Stimulated activated CD4-positive, alpha-beta T cell treated with anti-CD3 and anti-CD28 coated beads, Interleukin-1b, Interleukin-23, amount 100 ng/mL, for 1 hour (primary cell): ENCODE measurements at places on chromosomes 6 and 20.
A peak's percentile ranks its signal among the peaks of the same experiment; 100 is the strongest.

DNA sequence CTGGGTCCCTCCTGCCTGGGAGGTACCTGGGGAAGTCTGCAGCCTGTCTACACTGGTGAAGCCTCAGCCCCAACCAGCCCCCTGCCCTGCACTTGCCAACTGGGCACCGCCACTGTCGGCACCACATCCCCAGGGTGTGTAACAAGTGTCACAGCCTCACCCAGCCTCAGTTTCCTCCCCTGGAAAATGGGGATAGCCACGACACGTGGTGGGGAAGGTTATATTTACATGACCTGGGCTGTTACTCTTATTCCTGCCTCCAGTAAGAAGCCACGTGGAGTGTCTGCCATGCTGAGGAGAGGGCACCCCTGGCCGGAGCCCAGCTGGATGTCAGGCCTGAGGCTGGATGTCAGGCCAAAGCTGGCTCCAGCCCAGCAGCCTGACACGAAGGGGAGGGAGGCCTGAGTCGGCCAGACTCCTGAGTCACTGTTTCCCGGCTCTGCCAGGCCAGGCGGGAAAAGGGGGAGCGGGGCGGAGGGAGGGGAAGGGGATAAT lies 44.9 kb downstream of the SNAI1 start:
- no peak for DNase-seq

- DNase-seq = no peak
Observed at GRCh38 chr6:43120101-43120763, 44.1 kb downstream of the PTK7 start.

DNA sequence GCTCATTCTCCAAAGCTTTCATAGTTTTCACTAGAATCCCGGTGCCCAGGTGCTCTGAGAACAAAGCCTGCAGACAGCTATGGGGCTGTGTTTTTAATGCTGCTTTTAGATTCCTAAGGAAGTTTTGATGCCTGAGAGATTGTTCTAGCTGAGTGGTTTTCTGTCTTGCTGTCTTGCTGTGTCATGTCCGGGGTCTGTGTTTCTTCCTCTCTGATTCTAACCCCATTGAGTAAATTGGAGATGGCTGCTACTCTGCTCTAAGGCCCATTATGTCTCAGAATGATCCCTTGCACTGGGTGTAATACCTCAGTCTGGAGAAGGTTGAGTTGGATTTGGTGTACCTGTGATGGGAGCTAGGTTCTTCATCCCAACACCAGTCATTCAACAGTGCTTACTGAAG lies 63.4 kb downstream of the ARID1B start:
- no peak for DNase-seq

- no peak for DNase-seq
Observed at GRCh38 chr6:122401104-122401503, 1.7 kb downstream of the HSF2 start.

- DNase-seq = no peak
Observed at GRCh38 chr6:150458579-150458978, 89.8 kb downstream of the IYD start.

DNA sequence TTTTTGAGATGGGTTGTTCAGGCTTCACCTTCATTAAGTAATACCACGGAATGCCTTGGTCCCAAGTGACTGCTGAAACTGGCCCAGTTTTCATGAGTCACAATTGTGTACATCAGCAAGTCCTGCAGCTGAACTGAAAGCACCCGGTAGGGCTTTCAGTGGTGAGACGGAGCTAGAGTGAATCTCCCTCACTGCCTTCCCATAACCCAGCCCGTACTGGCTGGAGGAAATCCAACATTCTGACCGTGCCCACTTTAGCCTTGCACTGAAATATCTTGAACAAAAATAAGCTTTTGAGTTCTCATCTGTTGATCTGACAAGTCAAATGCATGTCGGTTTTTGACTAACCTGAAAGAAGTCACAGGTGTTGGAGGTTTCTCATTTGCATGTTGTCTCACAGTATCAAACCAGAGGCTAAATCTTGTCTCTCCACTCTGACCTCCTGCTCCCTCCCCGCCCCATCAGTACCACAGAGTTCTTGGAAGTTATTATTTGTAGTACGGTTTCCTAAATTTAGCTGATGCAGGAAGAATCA lies 35.9 kb downstream of the DUSP22 start:
- no peak for DNase-seq

GRCh38 chr20:11799281-11799684 lies 118.4 kb upstream of the BTBD3 start:
- DNase-seq = no peak

GRCh38 chr6:94501516-94501915 lies 1075.8 kb upstream of the MANEA start:
- no peak for DNase-seq

- DNase-seq = no peak
Observed at GRCh38 chr20:59574308-59574707, 30.0 kb upstream of the PHACTR3 start.

GRCh38 chr20:21661488-21662055 lies 43.9 kb upstream of the PAX1 start:
- no peak for DNase-seq

- no peak for DNase-seq
Observed at GRCh38 chr6:145903356-145904102, 60.6 kb downstream of the SHPRH start.

GRCh38 chr6:1703091-1703855 lies 93.6 kb downstream of the FOXC1 start:
- no peak for DNase-seq

GRCh38 chr6:40778196-40778595 lies 191.0 kb upstream of the LRFN2 start:
- no peak for DNase-seq

DNA sequence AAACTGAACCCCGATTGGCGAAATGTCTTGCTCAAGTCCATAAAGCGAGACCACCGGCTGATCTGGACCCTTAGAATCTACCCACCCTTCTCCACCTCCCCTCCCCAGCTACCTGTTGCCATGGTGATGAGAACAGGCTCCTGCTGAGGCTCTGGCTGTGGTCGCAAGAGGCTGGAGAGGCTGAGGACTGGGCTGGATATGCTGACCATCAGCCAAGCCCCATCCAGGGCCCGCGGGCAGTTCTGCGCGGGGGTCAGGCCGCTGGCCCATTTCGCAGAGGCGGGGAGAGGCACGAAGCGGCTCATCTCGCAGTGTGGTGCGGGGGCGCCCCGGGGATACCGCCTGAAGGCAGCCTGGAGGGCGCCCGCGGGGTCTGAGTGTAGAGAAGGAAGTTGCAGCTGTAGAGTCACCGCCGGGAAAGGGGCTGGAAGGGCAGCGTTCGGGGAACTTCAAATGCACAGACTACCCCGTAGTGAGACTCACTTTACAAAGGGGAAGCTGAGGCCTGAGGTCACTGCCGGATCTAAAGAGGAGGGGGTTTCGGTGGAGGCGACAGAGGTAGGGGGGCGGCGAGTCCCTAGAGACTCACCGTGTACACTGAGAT lies 671 bp downstream of the TAPBP start:
- no peak for DNase-seq

DNA sequence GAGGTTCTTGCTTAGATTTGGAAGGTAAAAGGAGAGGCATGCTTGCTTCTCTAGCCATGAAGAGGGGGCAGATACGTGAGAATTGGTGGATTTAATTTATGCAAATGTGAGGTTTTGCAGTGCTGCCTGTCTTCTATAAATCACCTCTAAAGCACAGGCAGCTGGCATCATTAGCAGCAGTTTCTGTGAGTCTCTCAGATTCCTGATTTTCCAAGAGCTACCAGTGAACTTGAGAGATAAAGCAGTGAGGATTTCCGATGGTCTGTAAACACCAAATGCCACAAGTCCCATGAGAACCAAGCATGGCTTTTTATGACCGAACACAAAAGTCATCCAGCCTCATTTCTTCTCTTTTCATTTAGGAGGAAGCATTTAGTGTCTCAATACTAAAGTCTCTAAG lies 3.2 kb upstream of the SIRPB2 start:
- DNase-seq = no peak

GRCh38 chr6:34349211-34349610 lies 43.3 kb downstream of the NUDT3 start:
- DNase-seq = no peak

GRCh38 chr6:33577106-33577535 lies 3.0 kb downstream of the BAK1 start:
- DNase-seq = no peak

DNA sequence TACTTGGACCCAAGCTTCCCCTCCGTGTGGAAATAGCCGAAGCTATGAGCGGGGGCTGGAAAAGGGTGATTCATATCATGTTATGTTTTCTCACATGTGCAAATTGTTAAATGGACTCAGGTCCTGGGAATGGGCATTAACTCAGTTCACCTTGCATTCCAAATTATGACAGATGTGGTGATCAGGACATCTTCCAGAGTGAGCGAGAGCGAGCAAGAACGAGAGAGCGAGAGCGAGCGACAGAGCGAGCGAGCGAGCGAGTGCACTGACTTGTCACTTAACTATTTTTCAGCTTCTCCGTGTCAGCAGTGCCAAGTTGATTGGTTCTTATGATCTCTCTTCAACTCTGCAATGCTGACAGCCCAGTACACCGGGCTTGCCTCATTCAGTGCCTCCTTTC lies 437.4 kb upstream of the NRSN1 start:
- no peak for DNase-seq

DNA sequence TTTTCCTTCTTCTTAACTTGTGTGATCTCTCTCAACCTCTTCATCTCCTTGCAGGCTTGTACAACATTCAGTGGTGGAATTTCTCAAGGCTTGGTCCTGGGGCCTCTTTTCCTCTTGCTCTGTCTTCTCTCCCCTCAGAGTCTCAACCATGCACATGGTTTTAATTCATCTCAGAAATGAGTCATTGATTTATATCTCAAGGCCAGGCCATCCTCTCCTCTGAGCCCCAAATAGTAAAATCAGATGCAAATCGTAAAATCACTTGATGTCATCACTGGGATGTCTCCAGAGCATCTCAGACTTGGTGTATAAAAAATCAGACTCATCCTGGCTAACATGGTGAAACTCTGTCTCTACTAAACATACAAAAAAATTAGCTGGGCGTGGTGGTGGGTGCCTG lies 85.0 kb downstream of the FNDC1 start:
- no peak for DNase-seq

- no peak for DNase-seq
Observed at GRCh38 chr20:62158088-62158400, 14.5 kb downstream of the SS18L1 start.

GRCh38 chr6:40308533-40309306 lies 278.4 kb downstream of the LRFN2 start:
- peak; percentile 37 for DNase-seq

- DNase-seq = peak; percentile 29
Observed at GRCh38 chr6:29627755-29628418, 5.1 kb downstream of the GABBR1 start.
